ENCODE measurements at places on chromosomes 4 and X.

GRCh38 chr4:165425629-165426028 lies 46.8 kb downstream of the CPE start:
- no peak for DNase-seq

DNA sequence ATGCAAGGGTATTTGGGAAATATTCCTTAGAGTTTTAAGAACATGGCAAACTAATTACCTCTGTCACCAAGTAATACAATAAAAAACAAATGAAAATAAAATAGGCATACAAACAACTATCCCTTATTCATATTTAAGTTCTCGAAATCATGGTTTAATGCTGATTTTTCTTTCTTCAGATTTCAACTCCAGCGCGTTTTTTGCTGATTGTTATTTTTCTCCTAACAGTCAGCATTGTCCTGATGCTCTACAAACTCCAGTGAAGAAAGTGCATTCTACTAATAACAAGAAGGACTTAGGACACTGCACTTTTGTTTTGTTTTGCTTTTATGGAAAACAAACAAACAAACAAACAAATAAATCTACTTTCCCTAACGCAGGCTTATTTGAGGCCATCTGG lies 282.4 kb downstream of the FSTL5 start:
- DNase-seq: no peak

GRCh38 chrX:55919367-55920221 lies 202.0 kb downstream of the RRAGB start:
- no peak for DNase-seq

DNA sequence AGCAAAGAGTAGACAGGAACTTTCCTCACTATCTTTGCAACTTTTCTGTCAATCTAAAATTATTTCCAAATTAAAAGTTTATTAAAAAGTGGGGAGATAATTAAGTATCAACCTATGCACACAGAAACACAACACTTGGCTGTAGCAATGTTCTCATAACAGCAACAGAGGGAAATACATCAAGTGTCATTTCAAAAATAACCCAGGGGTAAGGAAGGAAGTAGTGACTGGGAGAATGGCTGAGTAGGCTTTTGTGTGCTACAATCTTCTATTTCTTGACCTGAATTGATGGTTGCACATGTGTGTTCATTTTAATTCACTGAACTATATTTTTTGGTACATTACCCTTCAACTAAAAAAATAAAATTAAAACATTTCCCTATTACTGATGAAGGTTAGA lies 67.5 kb downstream of the ABCG2 start:
- no peak for DNase-seq

- DNase-seq: no peak
These were observed 57.3 kb upstream of the PRSS12 start for GRCh38 chr4:118410138-118410537.

GRCh38 chr4:176800891-176801534 lies 8.3 kb upstream of the VEGFC start:
- DNase-seq: no peak

DNA sequence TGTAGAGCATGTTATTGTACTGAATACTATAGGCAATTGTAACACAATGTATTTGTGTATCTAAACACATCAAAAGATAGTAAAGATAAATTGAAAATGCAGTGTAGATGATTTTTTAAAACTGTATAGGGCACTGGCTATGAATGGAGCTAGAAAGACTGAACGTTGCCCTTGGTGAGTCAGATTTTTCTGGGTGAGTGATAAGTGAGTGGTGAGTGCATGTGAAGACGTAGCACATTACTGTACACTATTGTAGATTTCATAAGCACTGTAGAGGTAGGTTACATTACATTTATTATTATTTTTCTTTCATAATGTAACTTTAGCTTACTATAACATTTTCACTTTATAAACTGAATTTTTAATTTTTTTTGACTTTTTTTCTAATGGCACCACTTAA lies 1491.6 kb downstream of the TECRL start:
- DNase-seq: no peak

GRCh38 chr4:41414412-41414779 lies 123.6 kb upstream of the LIMCH1 start:
- no peak for DNase-seq

DNA sequence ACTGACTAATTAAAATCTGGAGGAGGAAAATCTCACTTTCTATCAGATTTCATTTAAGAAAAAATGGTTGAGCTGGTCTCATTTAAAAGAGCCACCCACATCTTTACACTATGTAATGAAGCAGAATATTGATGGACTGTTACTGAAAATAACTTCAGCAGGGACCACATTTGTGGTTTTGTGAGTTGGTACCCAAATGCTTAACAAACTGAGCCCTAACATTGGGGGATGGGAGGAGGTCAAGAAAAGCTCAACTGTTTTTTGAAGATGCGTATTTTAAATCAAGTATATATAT lies 30.1 kb downstream of the HOPX start:
- no peak for DNase-seq

DNA sequence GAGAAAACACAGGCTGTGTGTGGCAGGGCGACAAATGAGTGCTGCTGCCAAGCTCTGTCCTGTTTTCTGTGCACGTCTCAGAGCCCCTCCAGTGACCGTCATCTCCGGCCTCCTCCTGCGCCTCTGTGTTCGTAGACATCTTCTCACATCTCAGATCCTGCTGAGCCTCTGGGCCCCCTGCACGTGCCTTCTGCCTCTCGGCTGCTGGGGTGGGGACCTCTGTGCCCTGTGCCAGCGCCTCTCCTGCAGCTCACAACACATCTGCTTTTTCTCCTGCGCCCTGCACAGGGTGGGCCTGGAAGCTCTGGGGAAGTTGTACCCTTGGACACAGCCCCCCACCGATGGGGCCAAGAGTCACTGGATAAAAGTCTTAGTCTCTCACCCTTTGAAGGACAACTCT lies 2.4 kb upstream of the CTAG2 start:
- DNase-seq: no peak

GRCh38 chr4:55318175-55319129 lies 27.6 kb upstream of the SRD5A3 start:
- no peak for DNase-seq

DNA sequence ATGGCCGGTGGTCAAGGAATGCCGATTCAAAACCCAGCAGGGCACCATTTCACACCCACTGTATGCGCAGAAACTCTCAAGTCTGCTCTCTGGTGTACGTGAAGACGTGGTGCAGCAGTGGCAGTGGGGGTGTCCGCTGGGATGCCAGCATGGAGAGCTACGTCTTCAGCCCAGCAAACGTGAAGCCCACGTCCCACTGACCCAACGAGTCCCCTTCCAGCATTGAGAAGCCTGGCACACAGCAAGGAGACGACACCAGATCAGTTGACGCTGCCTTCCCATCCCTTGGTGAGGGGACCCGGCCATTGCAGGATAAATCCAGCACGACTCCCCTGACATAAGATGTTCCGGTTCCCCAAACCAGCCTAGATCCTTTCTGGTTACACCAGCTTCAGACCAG lies 2.2 kb upstream of the PLXNB3 start:
- DNase-seq: no peak

GRCh38 chr4:71976523-71976922 lies 55.3 kb upstream of the NPFFR2 start:
- DNase-seq: no peak

DNA sequence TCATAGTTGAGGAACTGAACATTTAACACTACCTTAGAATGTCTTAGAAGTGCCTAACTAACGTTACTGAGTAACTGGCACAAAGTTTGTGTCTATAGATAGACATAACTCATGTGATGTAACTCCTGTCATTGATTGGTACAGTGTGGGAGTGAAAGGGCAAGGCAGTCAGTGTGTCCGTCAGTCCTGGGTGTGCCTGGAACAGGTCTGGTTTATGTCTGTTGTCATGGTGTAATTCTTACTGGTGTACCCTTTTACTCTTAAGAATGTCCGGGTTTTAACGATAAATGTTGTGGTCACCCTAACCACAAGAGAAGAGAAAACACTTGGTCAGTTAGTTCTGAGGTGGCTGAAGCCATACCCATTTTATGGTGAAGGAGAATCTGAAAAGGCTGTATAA lies 93.1 kb upstream of the ESX1 start:
- DNase-seq: no peak

GRCh38 chr4:54231419-54231767 lies 2.3 kb downstream of the PDGFRA start:
- DNase-seq: no peak

- DNase-seq: no peak
These were observed 393.8 kb downstream of the INPP4B start for GRCh38 chr4:142452161-142452855.

GRCh38 chr4:80903020-80903419 lies 127.5 kb upstream of the BMP3 start:
- no peak for DNase-seq

GRCh38 chr4:12319765-12320164 lies 891.1 kb upstream of the HS3ST1 start:
- DNase-seq: peak; percentile 26

DNA sequence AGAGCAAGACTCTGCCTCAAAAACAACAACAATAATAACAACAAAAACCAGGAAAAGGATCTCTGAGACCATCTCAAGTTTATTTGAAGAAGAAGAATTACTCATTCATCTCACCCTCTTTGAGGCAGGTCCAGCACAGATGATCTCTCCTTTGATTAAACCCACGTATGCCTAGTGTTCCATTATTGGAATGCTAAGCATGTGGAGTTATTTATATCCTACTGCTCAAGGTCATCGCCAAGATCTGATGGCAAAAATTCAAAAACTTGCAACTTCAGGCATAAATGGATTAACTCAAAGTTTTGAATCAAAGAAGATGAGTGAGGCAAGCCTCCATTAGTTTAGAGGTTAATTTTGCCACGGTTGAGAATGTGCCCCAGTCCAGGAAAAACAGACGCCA lies 184.2 kb downstream of the DHRSX start:
- DNase-seq: no peak

- no peak for DNase-seq
These were observed 15.3 kb downstream of the ADAMTS3 start for GRCh38 chr4:72553540-72554337.

DNA sequence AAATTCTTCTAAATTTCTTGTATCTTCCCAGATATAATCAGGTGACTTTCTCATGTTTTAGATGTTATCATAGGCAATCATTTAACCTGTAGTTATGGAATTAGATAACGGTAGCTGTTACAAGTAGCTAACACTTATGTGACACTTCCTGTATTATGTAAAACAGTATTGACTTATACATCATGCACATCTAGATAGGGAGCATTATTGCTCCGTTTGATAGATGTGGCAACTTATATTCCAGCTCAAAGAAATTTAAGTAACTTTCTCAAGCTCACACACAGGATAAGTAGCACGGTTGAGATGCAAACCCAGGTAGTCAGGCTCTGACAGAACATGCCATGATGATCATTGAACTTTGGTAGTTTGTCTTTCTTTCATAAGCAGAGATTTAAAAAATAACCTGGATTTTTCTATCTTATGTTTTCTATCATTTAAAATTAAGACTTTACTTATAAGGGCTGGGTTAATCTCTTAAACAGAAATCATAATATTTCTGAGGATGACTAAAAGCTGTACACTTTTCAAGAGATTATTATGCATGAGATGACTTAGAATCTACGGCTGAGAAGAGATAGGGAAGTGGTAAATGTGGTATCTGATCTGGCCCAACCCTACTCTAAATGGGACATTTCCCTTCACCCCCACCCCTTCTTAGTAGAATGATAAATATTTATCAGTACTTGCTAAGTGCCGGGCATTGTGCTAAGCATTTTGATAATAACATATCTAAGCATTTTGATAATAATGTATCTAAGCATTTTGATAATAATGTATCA lies 69.1 kb upstream of the HPGD start:
- DNase-seq: no peak

- DNase-seq: peak; percentile 13
These were observed 442 bp upstream of the MCUB start for GRCh38 chr4:109559625-109559982.

- DNase-seq: no peak
These were observed 671.5 kb upstream of the GRIA3 start for GRCh38 chrX:122512561-122513072.

GRCh38 chr4:101049549-101050001 lies 297.8 kb downstream of the PPP3CA start:
- no peak for DNase-seq

DNA sequence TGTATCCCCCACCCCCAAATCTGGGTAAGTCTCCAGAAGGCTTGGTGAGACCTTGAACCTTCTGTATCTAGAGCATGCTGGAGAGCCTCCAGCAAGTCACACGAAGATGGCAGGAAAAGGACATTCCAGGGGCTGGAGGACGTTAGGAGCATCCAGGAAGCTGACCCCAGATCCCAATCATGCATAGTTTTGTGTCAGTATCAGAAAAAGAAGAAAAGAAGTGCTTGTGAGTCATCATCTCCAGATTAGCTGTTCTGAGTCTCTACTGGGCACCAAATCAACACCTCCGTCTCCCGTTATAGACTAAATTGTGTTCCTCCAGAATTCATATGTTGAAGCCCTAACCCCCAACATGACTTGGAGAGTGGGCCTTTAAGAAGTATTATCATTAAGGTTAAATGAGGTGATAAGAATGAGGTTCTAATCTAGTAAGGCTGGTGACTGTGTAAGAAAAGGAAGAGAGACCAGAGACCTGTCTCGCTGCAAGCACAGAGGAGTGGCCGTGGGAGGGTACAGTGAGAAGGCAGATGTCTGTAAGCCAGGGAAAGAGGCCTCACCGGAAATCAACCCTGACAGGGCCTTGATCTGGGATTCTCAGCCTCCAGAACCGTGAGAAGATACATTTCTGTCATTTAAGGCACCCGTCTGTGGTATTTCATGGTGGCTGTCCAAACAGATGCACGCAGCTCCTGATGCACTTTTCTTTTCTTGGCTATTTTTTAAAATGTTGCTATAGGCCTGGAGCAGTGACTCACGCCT lies 38.1 kb upstream of the CLDN24 start:
- DNase-seq: peak; percentile 43

- no peak for DNase-seq
These were observed 111.6 kb upstream of the PPP3CA start for GRCh38 chr4:101458914-101459313.

DNA sequence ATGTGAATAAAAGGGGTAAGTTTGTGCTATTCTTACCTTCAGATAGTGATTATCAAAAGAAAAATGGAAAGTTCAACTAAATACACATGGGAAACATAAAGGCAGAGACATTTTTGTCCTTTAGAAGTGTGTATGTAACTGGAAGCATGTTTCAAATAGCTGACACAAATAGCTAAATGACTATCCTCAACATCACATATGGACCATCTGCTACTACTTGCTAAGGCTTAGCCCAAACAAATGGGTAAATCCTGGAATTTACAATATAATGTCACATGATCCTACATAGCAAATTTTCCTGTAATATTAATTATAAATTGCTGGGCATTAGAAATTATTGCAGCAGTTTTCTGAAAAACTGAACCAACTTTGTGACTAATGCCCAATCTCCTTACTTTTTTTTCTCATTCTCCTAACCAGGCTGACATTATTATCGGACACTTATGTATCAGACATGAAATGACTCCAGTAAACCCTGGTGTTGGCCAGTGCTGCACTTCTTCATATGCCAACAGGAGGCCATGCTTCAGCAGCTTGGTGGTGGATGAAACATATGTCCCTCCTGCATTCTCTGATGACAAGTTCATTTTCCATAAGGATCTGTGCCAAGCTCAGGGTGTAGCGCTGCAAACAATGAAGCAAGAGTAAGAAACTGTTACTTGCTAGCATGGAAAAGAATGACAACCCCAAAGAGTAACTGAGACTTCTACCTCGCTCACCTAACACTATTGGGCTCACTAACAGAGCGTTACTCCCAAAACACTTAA lies 16.1 kb downstream of the AFP start:
- DNase-seq: no peak

GRCh38 chr4:146638786-146639505 lies at the start of gene POU4F2:
Gene POU4F2 (plus strand): TSS chr4:146638893. CDS start chr4:146639141, 248 bp downstream.
- DNase-seq: peak; percentile 46

All from head of caudate nucleus (tissue), 42 donors.